Amniotic stem cell (primary cell): ENCODE measurements at places on chromosomes 13 and 19.

DNA sequence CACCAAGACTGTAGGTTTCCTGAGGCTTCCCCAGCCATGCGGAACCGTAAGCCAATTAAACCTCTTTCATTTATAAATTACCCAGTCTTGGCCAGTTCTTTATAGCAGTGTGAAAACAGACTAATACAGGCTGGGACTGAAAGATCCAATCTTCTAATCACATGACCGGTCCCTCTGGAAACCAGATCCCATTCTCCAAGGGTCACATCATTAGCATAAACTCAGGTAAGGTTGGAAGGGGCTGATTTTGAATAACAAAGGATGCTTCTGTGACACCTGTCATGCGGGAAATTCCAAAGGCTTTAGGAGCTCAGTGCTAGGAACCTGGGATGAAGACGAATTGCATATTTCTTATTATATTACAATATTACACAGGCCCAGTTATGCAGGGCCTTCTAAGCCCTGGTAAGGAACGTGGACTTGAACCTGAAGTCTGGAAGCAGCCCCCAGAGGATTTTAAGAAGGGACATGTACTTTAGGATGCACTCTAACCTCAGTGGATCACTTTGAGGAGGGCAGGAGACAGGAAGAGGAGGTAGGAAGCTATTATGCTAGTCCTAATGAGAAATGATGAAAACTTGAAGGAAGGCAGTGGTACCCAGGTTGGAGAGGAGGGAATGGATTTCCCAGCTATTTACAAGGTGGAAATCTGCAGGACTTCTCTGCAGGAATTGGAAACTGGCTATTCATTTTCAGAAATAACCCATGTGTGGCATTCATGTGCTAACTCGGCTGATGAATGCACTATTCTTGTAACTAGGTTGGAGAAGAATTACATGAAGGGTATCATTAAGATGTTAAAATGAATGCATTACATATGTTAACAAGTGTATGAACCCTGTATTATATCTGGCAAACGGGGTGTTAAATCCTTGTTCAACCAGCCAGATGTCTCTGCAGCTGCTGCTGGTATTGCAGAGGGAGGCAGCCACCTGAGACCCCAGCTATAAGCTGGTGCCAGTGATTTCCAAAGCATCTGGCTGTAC lies 19.3 kb downstream of the TNFSF11 start:
- DNase-seq: no peak

DNA sequence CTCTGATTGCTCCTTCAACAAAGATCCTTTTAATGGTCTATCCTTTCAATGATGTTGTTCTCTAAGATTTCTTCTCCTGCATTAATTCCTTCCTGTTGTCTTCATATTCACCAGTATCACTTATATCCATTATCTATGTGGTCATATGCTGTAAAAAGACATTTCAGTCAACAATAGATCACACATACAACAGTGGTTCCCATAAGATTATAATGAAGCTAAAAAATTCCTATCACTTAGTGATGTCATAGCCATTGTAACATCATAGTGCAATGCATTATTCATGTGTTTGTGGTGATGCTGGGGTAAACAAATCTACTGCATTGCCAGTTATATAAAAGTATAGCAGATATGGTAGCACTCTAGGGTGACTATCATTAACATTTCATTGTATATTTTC lies 266.1 kb downstream of the LHFPL6 start:
- no peak for DNase-seq

DNA sequence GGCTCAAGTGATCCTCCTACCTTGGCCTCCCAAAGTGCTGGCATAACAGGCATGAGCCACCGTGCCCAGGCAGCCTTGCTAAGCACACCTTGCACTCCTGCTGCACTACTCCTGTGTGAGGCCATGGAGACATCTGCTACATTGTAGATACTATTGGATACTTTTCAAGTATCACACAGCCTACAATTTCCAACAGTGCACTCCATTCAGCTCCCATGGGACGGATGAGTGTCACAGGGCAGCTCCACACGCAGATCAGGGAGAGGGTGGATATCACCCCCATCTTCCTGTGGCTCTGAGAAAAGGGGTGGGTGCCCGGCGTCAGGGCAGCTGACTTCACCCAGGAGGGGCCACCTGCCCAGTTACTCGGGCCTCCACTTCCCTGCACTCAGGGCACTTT lies 39.1 kb upstream of the CCNE1 start:
- no peak for DNase-seq

- DNase-seq: no peak
Observed at GRCh38 chr13:40376296-40376849, 290.1 kb downstream of the FOXO1 start.

GRCh38 chr13:60538566-60538965 lies 141.5 kb downstream of the TDRD3 start:
- DNase-seq: no peak

- no peak for DNase-seq
Observed at GRCh38 chr13:113800576-113800926, 41.5 kb downstream of the TMEM255B start.

- DNase-seq: no peak
Observed at GRCh38 chr19:10219678-10220077, 11.5 kb downstream of the S1PR2 start.

- no peak for DNase-seq
Observed at GRCh38 chr19:13094771-13095392, 7.8 kb downstream of the LYL1 start.

DNA sequence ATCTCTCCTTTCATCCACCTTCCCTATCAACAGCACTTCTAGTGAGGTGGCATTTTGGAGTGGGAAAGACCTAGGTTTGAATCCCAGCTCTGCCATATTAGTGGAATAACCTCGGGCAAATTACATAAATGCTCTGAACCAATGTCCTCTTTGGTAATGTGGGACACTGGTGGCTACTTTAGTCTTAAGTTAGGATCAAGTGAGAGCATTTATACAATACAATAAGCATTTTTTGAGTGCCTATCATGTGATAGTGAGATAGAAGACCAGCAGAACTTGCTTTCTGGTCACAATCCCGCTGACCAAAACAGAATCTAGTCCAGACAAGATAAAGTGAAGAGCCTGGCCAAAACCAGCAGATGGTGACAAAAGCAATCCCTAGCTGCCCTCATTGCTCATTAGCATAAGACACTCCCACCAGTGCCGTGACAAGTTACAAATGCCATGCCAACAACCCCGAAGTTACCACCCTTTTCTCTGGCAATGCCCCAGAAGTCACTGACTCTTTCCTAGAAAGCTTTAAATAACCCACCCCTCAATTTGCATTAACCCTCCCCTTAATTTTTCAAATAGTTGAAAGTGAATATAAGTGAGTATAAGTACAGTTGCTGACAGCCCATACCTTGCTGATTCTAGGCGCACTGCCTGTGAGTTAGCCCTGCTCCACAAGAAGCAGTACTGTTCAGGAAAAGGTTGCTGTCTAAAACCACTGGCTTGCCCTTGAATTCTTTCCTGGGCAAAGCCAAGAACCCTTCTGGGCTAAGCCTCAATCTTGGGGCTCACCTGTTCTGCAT lies 28.9 kb upstream of the KPNA3 start:
- no peak for DNase-seq

DNA sequence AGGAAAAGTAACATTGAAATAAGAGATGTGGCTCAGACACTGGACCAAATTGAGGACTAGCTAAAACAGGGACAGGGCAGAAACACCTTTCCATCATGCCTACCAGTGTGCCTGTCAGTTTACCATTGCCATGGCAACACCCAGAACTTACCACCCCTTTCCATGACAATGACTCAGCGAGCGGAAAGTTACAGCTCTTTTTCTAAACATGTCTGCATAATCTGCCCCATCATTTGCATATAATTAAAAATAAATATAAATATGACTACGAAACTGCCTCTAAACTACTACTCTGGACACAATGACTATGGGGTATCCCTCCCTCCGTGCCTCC lies 96.0 kb downstream of the UBL3 start:
- DNase-seq: no peak

DNA sequence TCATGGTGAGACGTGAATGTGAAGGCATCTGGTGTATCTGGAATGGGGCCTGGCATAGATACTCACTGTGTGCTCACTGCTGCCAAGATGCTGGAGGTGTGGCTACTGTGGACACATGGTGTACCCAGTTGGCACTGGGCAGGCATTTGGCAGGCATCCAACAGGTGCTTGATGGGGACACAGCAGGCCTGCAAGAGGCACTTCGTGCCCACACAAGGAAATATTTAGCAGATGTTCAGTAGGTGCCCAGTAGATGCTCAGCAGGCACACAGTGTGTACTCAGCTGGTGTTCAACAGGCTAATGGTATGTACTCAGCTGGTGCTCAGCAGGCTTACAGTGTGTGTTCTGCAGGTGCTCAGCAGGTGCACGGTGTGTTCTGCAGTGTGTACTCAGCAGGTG lies 14.2 kb downstream of the CRTC1 start:
- no peak for DNase-seq

- no peak for DNase-seq
Observed at GRCh38 chr13:25217023-25217885, 45.2 kb upstream of the AMER2 start.

DNA sequence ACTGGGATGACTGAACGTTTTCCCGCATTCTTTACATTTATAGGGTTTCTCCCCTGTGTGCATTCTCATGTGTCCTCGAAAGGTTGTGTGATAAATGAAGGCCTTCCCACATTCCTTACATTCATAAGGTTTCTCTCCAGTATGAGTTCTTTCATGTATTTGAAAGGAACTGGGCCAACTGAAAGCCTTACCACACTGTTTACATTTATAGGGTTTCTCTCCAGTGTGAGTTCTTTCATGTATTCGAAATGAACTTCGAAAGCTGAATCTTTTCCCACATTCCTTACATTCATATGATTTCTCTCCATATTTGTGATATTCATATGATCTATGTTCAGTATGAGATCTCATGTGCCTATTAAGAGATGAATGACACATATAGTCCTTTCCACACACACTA lies 19.4 kb downstream of the ZNF709 start:
- DNase-seq: no peak

GRCh38 chr19:51508059-51508733 lies 6.6 kb upstream of the SIGLEC12 start:
- DNase-seq: no peak

- no peak for DNase-seq
Observed at GRCh38 chr19:6906559-6907060, 19.2 kb downstream of the ADGRE1 start.

DNA sequence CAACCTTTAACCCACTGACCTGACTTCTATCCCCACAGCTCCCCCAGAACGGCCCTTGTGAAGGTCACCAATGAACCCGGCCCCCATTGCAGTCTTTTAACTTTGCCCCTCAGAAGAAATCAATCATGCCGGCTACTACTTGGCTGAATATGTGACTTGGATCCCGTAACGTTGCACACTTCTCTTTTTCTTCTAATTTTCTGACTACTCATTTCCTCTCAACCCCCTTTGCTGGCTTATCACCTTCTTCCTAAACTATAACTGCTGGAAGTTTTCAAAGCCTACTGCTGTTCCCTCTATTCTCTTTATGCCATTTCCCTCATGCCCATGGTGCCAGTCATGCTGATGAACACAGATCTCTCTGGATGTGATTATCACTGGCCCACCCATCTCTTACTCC lies 367.6 kb downstream of the DNAJC15 start:
- no peak for DNase-seq

DNA sequence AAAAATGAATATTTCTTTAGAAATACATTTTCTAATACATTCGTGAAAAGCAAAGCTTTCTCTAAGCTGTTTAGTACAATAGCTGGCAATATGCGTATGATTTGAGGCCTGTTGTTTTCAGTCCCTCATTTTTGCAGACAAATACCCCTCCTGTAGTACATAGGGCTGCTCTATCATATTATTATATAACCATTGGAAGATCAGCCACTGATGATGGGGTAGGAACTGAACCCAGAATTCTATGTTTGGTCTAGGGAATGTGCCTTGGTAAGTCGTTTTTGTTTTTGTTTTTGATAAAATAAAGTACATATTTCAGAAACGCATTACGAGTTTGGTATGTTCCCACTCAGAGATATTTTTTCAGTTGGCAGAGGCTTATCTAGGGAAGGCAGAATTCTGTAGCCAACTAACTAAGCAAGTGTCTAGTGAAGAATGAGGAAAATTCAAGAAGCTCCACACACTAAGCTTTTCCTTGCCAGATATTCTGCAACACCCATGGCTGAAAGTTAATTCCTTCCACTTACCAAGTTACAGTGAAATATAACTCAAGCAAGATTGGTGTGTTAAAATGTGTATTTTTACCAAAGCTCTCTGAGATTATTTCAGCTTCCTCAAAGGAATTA lies 656.9 kb upstream of the MIR17HG start:
- DNase-seq: no peak

GRCh38 chr13:94414708-94415107 lies 64.8 kb downstream of the DCT start:
- DNase-seq: no peak

- peak; percentile 78 for DNase-seq
Observed at GRCh38 chr13:33251131-33251661, 34.4 kb downstream of the STARD13 start.

GRCh38 chr19:1577929-1578618 lies 9.9 kb upstream of the MEX3D start:
- no peak for DNase-seq

DNA sequence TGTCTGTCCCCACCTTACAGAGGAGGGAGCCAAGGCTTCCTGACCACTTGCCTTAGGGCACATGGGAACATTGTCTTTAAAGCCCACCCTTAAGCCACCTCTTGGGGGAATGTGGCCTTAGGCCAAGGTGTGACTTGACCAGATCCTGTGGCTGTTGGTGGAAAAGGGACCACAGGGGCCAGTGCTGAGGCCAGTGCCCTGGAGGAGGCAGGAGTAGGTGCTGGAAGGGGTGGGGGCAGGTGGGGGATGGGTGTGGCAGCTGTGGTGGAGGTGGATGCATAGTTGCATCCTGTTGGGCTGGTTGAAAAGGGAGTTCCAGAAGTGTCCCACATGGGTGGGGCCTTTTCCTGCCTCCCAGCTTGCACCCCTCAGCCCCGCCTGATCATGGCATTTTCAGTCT lies 44.8 kb downstream of the DNM2 start:
- no peak for DNase-seq

DNA sequence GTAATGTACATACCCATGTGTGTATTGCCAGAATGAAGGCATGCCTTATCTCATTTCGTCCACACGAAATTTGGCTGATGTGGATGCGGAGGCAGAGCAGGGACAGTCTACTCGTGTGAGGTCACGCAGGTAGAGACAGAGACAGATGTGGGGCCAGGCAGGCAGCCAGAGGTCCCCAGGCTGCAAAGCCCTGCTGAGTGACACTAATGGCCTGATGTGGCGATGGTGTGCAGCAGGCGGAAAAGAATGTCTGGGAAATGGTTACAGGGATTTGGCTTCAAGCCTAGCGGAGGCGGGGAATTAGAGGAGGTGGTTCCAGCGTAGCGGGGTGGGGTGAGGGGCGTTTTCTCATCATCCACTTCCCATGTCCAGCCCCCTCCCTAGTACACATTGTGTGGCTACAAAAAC lies 4.2 kb upstream of the IZUMO2 start:
- no peak for DNase-seq

GRCh38 chr13:81018936-81019335 lies 678.0 kb upstream of the SPRY2 start:
- DNase-seq: no peak

GRCh38 chr13:55347528-55347927 lies 1793.2 kb upstream of the PRR20A start:
- no peak for DNase-seq

- DNase-seq: no peak
Observed at GRCh38 chr13:29907670-29908069, 57.3 kb upstream of the UBL3 start.
